Smooth muscle cell of bladder (primary cell): ENCODE measurements at places on chromosomes 7 and 10. TPM values are rescaled to one million over a fixed set of nuclear protein-coding genes. Genes with fewer than 3 reads are reported as not detected.

The FFAR4 gene
- total RNA-seq = not detected in 2 replicates

The NUPR2 gene
- total RNA-seq = not detected in 2 replicates

The IGF2BP3 gene
- total RNA-seq = 8.4 and 12.8 TPM in 2 replicates

The LHFPL3 gene
- not detected in 2 replicates for total RNA-seq

The PLEKHS1 gene
- total RNA-seq = 0.09 TPM in 1 of 2 replicates, not detected in the other
